ENCODE measurements at places on chromosomes 3 and 15. TPM values are rescaled to one million over a fixed set of nuclear protein-coding genes. Genes with fewer than 3 reads are reported as not detected.
A peak's percentile ranks its signal among the peaks of the same experiment; 100 is the strongest.

Gene NR2F2
- 348 TPM for polyA plus RNA-seq

- DNase-seq, result no peak
Measured at GRCh38 chr3:195115600-195116406, 155.2 kb downstream of the XXYLT1 start.

Gene CFAP92
- polyA plus RNA-seq, result 1.7 TPM

DNA sequence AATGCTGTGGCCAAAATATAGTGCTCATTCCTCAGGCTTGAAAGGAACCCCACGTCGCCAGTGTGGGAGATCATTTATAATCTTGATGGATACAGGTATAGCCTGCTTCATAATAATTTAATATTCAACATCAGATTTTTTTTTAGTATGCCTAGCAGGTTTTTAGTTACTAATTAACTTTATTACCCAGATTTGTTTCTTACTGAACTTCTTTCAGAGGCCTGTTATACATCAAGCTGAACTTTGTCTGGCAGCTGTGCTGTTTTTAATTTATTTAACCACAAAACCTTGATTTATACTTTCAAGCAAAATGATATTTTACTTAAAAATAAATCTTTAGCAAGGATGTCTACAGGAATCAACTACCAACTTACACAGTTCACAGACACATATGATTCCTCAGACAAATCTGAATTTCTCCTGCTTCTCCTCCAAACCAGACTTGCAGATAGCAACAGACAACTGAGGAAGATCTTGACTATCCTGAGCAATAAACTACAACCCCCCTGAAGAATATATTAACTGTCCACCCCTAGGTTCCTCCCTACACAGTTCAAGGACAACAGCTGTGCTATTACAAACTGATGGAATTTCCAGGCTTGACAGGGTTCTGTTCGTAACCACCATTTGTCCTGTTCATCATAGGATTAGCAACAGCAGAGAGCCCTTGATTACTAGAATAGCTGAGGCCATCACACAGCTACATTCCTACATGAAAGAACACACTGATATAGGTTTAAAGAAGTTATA is 610 bp downstream of the MAP4 start:
- peak; percentile 64 for DNase-seq

DNA sequence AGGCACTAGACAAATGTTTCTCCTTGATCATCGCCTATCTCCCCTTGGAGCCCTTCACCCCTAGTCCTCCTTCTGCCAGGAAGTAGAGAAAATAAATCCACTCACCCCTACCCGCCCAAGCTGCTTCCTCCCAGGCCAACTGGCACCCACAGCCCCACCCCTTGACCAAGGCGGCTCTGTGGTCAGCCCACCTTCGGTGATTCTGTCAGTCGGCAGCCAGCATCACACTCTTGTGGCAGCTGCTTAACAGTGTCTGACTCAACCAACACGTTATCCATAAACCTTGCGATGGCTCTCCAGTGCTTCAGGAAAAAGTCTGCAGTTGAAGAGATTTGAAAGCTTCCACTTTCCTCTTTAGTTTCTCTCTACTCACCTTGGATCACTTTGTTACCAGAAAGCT is 7.6 kb downstream of the SHF start:
- DNase-seq, result no peak

GRCh38 chr15:81311752-81312464 is 12.0 kb downstream of the STARD5 start:
- DNase-seq, result no peak

Gene SLCO2A1
- 19.5 TPM for polyA plus RNA-seq

Gene ALS2CL
- polyA plus RNA-seq, result 12.4 TPM

DNA sequence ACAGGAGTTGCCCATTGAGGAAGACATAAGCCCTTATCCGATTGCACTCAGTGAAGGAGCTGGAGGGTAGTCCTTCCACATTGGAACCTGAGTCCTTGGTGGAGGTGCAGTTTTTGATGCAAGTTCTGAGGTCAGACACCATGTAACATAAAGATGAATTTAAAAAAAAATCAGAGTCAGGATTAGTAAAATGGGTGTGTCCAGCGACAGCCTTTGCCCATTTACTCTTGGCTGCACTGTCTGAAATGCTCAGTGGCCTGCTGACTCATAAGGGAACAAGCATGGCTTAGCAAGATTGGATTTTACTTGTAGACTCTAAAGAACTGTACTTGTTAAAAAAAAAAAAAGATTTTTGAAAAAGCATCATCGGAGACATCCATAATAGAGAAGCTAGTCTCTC is 241.1 kb upstream of the TOPAZ1 start:
- DNase-seq, result no peak

Gene GOLGA6L9
- polyA plus RNA-seq, result 30.7 TPM

- DNase-seq, result no peak
Measured at GRCh38 chr3:181756645-181757297, 45.0 kb downstream of the SOX2 start.

GRCh38 chr3:24264748-24265158 is 229.9 kb downstream of the THRB start:
- peak; percentile 18 for DNase-seq

DNA sequence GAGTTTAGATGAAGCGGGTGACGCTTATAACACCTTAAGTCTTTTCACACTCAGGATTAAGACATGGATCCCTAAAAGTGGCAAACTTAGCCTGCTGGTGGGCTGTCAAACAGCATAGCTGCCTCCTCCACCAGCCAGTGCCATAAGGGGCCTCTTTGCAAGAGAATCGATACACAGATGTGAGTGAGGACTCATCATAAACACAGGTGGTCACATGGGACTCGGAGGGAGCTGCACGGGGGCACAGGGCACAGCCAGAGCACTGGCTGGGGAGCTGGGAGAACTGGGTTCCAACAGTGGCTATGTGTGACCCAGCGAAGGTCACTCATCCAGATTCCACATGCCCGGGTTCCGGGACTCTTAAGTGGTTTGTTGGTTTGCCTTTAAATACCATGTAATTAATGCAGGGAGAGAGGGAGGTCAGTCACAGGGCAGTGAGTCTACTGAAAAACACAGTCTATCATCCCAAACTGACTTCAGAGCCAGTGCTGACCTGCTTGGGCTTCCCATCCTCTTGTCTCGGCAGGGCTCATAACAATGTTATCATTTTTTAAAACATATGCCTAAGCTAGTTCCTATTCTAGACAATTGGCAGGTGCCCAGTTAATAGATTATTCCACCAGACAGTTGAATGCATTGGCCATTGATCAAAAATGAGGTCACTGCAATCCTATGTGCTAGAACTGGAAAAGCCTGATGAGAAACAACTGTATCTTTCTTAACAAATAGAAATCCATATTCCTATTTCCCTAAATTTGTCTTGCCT is 51.8 kb downstream of the SLC12A8 start:
- no peak for DNase-seq

Gene GPR149
- polyA plus RNA-seq, result not detected

GRCh38 chr15:40830884-40831283 is 2.4 kb upstream of the PPP1R14D start:
- DNase-seq, result no peak

Gene ADAMTSL3
- 2.8 TPM for polyA plus RNA-seq

Gene CDCP1
- 1.2 TPM for polyA plus RNA-seq

- no peak for DNase-seq
Measured at GRCh38 chr15:62474021-62474770, 309.1 kb upstream of the C2CD4B start.

GRCh38 chr3:33883538-33883950 is 85.1 kb downstream of the PDCD6IP start:
- peak; percentile 63 for DNase-seq

Gene OR5K1
- not detected for polyA plus RNA-seq

Gene GOLGA6A
- polyA plus RNA-seq, result 0.27 TPM

Gene ABI3BP
- polyA plus RNA-seq, result 26.8 TPM

Gene ATP2B2
- polyA plus RNA-seq, result 1.1 TPM

- no peak for DNase-seq
Measured at GRCh38 chr3:102577082-102577789, 142.4 kb downstream of the ZPLD1 start.

- DNase-seq, result peak; percentile 61
Measured at GRCh38 chr3:128488991-128489673, 3.9 kb downstream of the GATA2 start.

DNA sequence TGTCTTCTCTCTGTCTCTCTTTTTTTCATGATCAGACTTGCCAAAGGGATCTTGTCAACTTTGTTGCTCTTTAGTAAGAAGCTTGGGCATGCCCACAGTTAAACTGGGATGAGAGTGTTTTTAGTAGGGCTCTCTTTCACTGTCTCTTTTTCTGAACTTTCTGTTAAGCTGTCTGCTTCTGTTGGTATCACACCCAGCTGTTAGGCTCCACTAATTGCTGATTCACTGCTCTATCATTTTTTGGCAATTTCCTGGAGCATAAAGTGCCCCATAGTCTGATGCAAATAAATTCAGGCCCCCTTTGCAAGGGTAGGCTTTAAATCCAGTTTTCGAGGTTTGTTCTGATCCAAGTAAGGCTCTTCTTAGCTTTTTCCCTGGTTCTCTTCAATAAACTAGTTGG is 360.4 kb upstream of the ADAMTS9 start:
- DNase-seq, result no peak

DNA sequence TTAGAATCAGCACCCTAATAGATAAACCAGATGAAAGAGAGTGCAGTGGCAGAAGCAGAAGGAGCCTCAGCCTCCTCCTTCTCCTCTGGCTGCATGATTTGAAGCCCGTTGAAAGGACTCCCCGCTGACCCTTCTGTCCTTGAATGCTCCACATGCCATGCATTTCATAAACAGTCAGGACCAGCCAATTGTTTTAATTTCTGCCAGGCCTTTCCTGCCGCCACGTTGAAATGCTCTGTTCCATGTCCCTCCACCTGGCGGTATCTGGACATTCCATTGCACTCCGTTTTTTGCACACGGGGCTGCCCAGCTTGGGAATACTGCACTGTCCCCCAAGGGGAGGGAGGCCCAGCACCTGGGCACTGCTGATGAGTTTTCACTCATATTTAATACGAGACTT is 35.2 kb upstream of the GLCE start:
- DNase-seq, result no peak

DNA sequence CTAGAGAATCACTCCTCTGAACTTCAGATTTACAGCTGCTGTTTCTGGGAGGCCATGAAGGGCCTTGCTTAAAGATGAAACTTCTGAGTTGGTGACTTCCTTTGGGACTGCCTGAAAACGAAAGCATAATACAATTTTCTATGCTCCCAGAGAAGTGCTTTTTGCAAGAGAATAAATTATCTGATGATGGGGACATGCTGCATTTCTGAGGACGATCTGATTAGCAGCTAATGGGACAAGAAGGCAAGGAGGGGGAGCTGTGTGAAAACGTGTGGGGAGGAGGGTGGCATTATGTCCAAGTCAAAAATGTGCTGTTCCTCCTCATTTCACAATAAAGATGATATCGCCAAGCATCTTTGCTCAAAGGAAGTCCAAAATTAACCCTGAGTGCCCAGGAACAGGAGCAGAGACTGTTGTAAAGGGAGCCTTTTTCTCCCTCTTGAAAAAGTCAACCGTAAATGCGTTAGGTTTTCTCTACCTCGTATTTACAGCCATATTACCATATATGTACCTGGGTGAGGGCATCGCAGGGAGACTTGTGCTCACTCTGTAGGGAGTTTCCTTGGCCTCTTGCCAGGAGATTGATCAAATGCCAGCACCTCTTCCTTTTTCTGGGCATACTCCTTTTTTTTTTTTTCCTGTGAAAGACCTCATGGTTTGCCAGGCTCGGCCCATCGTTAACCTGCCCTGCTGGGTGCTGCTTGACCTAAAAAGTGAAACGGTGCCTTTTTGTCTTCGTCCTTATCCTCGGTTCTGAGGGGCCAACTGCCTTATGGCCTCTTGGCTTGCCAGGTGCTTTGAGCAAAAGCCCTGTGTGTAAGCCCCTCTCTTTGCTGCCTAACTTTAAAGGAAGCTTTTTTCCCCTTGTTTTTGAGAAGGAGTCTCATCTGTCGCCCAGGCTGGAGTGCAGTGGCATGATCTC is 11.5 kb downstream of the ITPR1 start:
- DNase-seq, result no peak

Gene ONECUT1
- polyA plus RNA-seq, result 0.23 TPM

DNA sequence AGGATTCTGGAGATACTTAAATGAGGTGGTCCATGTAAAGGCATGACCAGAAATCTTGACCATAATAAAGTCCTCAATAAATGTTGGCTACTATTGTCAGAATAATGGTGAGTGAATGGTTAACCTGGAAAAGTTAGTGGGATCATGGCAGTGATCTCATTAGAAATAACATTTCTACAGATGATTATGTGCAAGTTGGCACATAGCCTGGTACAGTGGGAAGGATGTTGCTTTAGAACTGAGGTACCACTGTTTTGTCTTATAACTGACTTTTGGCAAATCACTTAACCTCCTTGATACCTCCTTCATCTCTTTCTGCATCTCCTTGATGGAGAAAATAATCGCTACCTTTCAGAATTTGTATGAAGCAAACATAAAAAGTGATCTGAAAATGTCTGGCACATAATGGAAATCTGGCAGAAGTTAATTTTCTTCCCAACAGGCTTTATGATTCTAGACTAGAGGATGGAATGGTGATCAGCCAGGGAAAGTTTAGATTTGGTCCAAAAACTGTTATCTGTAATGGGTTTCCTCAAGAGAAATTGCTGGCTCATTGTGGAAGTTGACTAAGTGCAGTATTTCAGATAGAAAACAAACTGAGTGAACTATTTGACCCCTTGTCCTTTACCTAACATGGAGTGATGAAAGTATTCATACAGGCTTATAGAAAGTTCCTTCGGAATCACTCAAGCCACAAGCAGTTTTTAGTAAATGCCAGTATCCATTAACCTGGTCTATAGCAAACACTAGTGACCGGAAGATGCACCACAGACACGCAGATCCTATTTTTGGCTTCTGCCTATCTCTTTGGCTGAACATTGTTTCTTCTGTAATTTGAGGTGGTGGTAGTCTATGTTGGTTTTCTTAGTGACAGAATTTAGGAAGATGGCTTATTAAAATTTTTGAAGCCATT is 449.6 kb upstream of the TGFBR2 start:
- DNase-seq, result no peak

GRCh38 chr3:180829409-180830405 is 82.8 kb upstream of the FXR1 start:
- DNase-seq, result no peak

GRCh38 chr3:132911741-132912415 is 126.3 kb upstream of the TMEM108 start:
- DNase-seq, result no peak

Gene LRRIQ4
- 0.12 TPM for polyA plus RNA-seq

DNA sequence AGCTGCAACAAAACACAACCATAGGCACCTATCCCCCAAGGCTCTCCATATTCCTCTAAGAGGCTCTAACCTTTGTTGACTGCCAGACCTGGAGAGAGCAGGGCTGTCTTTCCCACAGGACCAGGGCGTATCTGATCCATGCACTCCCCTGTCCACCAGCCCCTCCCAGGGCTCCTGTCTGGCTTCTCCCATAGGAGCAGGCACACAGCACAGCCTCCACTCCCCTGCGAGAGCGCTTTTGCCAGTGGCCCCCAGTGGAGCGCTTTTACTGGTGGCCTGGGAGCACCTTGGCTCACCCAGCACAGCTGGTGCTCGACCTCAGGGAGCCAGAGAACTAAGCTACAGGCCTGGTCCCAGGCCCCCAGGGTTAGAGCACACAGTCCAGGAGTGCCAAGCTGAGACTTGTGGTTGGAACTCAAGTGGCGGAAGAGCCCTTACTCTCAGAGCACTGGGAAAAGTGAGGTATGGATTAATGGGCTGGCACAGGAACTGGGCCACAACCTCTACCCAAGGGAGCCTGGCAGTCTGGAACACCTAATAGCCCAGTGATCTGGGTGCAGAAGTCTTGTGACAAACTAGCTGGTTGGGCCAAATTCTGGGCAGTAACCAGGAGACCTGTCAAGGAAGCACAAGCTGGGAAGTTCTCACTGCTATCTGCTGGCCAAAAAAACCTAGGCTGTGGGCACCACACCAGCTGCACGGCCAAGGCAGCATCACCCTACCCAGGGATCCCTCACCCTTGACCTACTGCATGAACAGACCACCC is 79.6 kb downstream of the PPP2R3A start:
- no peak for DNase-seq

Gene UBAP1L
- polyA plus RNA-seq, result 6.9 TPM

Gene PYGO1
- 20.9 TPM for polyA plus RNA-seq

Gene LMAN1L
- polyA plus RNA-seq, result not detected
